ENCODE measurements at places on chromosomes 12 and 14.

DNA sequence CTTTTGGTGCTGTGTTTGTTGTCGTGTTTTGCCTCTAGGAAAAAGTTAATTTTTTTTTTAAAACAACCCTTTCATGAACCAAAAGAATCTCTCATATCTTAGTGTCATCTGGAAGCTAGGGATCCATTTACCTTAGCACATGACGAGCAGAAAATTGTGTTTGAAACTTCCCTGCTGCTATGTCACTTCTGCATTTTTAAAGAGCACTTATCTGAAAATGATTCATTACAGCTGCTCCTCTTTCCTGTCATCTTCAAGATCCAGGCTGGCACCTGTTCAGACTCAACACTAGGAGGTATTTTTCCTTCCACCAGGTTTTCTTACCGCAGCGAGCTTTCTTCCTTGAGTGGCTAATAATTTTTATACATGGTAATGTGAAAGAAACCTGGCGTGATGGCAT, 67.0 kb downstream of the EML1 start:
- H3K4me3 ChIP-seq = no peak overlapping the region
- no peaks in the 10 kb centered on the region for H3K36me3 ChIP-seq
- H3K27ac ChIP-seq = no peak overlapping the region
- H3K4me1 ChIP-seq = no peaks in the 10 kb centered on the region

GRCh38 chr12:103884316-103884715, 43.3 kb upstream of the NT5DC3 start:
- peak; percentile 26 for DNase-seq
- no peaks in the 10 kb centered on the region for H3K27me3 ChIP-seq

GRCh38 chr12:25713264-25713663, 160.2 kb upstream of the LMNTD1 start:
- H3K36me3 ChIP-seq = no peaks in the 10 kb centered on the region
- H3K4me3 ChIP-seq = no peak overlapping the region
- H3K4me1 ChIP-seq = peaks cover 3% of the 10 kb centered on the region
- H3K27ac ChIP-seq = no peak overlapping the region
- DNase-seq = no peak

DNA sequence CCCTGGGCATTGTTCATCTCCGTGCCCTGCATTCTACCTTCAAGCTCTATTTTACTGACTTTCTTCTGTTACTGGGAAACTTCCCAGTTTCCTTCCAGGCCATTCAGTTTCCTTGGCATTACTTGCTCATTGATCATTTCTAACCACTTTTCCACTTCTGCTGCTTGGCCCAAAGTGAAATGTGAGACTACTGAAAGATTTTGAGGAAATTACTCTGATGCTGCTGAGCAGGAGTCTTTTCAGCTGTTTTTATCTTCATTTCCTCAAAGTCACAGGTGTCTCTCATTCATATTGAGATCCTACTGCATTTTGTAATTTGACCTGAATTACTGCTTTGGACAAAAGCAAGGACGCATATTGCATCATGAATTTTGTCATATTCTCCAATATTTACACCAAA, 26.4 kb upstream of the DBX2 start:
- H3K27ac ChIP-seq = no peak overlapping the region
- no peak overlapping the region for H3K4me3 ChIP-seq
- no peaks in the 10 kb centered on the region for H3K27me3 ChIP-seq
- DNase-seq = no peak
- no peaks in the 10 kb centered on the region for H3K36me3 ChIP-seq

GRCh38 chr12:13197526-13198143, 1.1 kb downstream of the EMP1 start:
- DNase-seq = no peak
- no peaks in the 10 kb centered on the region for H3K36me3 ChIP-seq
- H3K27me3 ChIP-seq = no peaks in the 10 kb centered on the region
- H3K4me1 ChIP-seq = peaks cover 2% of the 10 kb centered on the region
- H3K4me3 ChIP-seq = no peak overlapping the region

GRCh38 chr14:74563233-74563585, 48.8 kb downstream of the LTBP2 start:
- H3K4me3 ChIP-seq = no peak overlapping the region
- H3K36me3 ChIP-seq = no peaks in the 10 kb centered on the region
- DNase-seq = no peak
- H3K4me1 ChIP-seq = no peaks in the 10 kb centered on the region

DNA sequence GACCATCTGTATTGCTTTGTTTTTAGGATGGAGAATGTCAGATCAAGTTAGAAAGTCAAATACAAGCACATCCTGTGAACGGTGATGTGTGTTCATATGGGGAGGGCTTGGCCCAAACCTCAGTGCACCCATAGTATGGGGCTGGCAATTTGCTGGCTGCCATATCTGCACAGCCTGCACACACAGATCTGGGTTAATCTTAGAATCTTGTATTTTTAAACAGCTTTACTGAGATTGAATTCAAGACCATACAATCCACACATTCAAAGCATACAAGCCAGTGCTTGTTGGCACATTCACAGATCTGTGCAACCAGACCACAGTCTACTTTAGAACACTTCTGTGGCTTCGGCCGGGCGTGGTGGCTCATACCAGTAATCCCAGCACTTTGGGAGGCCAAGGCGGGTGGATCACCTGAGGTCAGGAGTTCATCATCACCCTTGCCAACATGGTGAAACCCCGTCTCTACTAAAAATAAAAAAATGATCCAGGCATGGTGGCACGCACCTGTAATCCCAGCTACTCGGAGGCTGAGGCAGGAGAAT, 90.4 kb downstream of the CCDC92 start:
- H3K27me3 ChIP-seq = no peaks in the 10 kb centered on the region
- no peak for DNase-seq
- no peak overlapping the region for H3K4me3 ChIP-seq
- H3K36me3 ChIP-seq = no peaks in the 10 kb centered on the region
- H3K4me1 ChIP-seq = no peaks in the 10 kb centered on the region
- no peak overlapping the region for H3K27ac ChIP-seq

GRCh38 chr12:823028-823698, 70.8 kb downstream of the WNK1 start:
- H3K36me3 ChIP-seq = no peaks in the 10 kb centered on the region
- no peak overlapping the region for H3K27ac ChIP-seq
- peaks cover 4% of the 10 kb centered on the region for H3K4me1 ChIP-seq
- DNase-seq = no peak

GRCh38 chr14:83830316-83830715, 1699.6 kb upstream of the FLRT2 start:
- no peak overlapping the region for H3K4me3 ChIP-seq
- DNase-seq = no peak
- H3K4me1 ChIP-seq = no peaks in the 10 kb centered on the region
- no peak overlapping the region for H3K27ac ChIP-seq
- H3K27me3 ChIP-seq = no peaks in the 10 kb centered on the region

- peak; percentile 82 for DNase-seq
- no peak overlapping the region for H3K27ac ChIP-seq
- H3K4me3 ChIP-seq = no peak overlapping the region
- H3K27me3 ChIP-seq = no peaks in the 10 kb centered on the region
- no peaks in the 10 kb centered on the region for H3K36me3 ChIP-seq
- H3K4me1 ChIP-seq = peaks cover 24% of the 10 kb centered on the region
Observed at GRCh38 chr14:23112359-23113178, 6.5 kb downstream of the CEBPE start.

DNA sequence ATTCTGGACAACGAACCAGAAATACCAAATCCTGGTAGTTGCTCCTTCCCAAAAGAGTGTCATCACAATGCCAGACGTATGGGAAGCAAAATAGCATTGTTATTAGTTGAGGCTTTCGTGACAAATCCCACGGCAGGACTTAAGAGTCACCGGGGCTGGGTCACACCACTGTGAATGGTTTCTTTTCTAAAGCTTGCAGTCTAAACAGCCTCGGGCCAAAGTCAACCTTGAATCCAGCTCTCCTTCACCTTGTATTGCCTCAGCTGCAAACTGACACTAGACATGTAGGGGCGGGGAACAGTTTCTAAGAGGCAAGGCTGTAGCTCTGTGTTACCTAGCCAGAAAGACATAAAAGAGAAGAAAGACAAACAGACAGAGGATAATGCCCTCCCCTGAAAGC, 734.8 kb downstream of the MED13L start:
- H3K4me1 ChIP-seq = no peaks in the 10 kb centered on the region
- no peak for DNase-seq
- no peaks in the 10 kb centered on the region for H3K36me3 ChIP-seq
- no peaks in the 10 kb centered on the region for H3K27me3 ChIP-seq

GRCh38 chr12:60169904-60170303, 574.1 kb downstream of the SLC16A7 start:
- no peak overlapping the region for H3K4me3 ChIP-seq
- no peak overlapping the region for H3K27ac ChIP-seq
- H3K4me1 ChIP-seq = no peaks in the 10 kb centered on the region
- no peaks in the 10 kb centered on the region for H3K36me3 ChIP-seq
- H3K27me3 ChIP-seq = no peaks in the 10 kb centered on the region
- DNase-seq = no peak

DNA sequence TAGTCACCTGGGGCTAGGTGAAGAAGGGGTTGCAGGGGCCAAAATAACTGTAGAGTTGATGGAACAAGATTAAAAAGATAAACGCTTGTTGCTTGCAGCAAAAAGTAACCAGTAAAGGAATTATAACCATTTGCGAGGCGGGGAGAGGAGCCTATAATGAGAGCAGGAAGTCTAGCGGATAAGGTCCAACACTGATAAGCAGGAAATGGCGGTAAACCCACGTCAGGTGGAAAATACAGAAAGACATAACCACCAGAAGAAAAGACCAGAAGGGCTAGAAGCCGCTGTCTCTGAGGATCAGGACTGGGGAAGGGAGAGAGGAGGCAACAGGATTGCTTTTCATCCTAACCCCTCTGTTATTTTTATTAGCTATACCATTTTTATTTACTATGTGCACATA, 303.3 kb downstream of the DPF3 start:
- no peak overlapping the region for H3K4me3 ChIP-seq
- no peak overlapping the region for H3K27ac ChIP-seq
- DNase-seq = no peak
- no peaks in the 10 kb centered on the region for H3K36me3 ChIP-seq
- H3K4me1 ChIP-seq = no peaks in the 10 kb centered on the region
- no peaks in the 10 kb centered on the region for H3K27me3 ChIP-seq

- no peaks in the 10 kb centered on the region for H3K4me1 ChIP-seq
- peaks cover 3% of the 10 kb centered on the region for H3K27me3 ChIP-seq
- H3K4me3 ChIP-seq = no peak overlapping the region
- no peak for DNase-seq
- no peaks in the 10 kb centered on the region for H3K36me3 ChIP-seq
Observed at GRCh38 chr12:106907411-106907810, 48.3 kb upstream of the TMEM263 start.

- H3K4me1 ChIP-seq = peaks cover 2% of the 10 kb centered on the region
- H3K27ac ChIP-seq = no peak overlapping the region
- H3K36me3 ChIP-seq = no peaks in the 10 kb centered on the region
Observed at GRCh38 chr12:43336962-43337555, 214.9 kb downstream of the ADAMTS20 start.

GRCh38 chr12:48379794-48380193, 29.1 kb upstream of the ZNF641 start:
- no peaks in the 10 kb centered on the region for H3K4me1 ChIP-seq
- DNase-seq = no peak
- no peak overlapping the region for H3K4me3 ChIP-seq

DNA sequence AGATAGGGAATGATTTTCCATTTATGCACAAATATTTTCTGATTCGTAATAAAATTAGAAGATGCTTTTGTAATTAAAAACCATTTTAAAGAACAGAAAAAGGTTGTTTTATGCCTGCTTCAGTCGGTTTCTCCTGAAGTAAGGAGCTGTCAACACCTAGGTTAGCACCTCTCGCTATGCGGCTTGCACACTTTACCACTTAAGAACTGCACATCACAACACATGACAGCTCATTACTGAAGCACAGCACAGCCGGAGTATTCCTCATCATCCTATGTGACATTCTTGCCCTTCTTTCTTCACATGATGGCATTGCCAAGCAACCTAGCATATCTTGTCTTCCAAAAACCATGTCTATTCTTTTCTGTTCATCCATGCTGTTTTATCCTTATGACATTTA, 5.4 kb upstream of the WIF1 start:
- DNase-seq = no peak
- no peaks in the 10 kb centered on the region for H3K36me3 ChIP-seq
- no peak overlapping the region for H3K4me3 ChIP-seq
- no peak overlapping the region for H3K27ac ChIP-seq
- H3K4me1 ChIP-seq = no peaks in the 10 kb centered on the region

GRCh38 chr14:102828151-102828550, 50.9 kb downstream of the TRAF3 start:
- no peaks in the 10 kb centered on the region for H3K4me1 ChIP-seq
- H3K4me3 ChIP-seq = no peak overlapping the region
- H3K36me3 ChIP-seq = no peaks in the 10 kb centered on the region
- DNase-seq = no peak
- H3K27me3 ChIP-seq = no peaks in the 10 kb centered on the region
- no peak overlapping the region for H3K27ac ChIP-seq

DNA sequence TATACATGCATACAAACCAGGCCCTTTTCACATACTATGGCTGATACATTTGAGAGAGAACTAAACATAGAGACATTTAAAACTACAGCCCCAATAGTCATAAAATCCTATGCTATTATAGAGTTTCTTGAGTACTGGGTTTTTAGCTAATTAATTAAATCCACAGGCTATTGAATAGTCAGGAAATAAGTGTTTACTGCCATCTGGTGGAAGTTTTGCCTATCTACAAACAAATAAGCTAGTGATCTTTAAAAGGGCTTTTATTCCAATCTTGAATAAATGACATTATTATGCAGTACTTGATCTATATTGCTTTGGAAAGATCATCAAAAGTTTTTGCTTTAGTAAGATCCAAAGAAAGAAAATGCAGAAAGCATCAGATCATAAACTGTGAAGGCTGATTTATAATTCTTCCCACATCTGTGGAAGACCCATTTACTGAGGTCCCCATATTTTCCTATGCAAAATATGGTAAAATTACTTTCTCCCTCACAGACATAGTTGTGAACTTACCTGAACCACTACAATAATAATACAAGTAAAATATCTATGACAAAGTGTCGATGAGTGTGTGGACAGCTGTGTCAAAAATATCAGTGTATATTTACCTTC, 131.3 kb downstream of the ITPR2 start:
- no peaks in the 10 kb centered on the region for H3K27me3 ChIP-seq
- H3K36me3 ChIP-seq = no peaks in the 10 kb centered on the region
- H3K4me3 ChIP-seq = no peak overlapping the region
- H3K4me1 ChIP-seq = peaks cover under 1% of the 10 kb centered on the region

- H3K27ac ChIP-seq = no peak overlapping the region
- no peaks in the 10 kb centered on the region for H3K4me1 ChIP-seq
- peaks cover 33% of the 10 kb centered on the region for H3K36me3 ChIP-seq
- no peaks in the 10 kb centered on the region for H3K27me3 ChIP-seq
- no peak for DNase-seq
Observed at GRCh38 chr14:100341301-100342031, 18.3 kb downstream of the SLC25A47 start.

Measured in mesendoderm (in vitro differentiated cells).